ENCODE measurements at places on chromosomes 1 and 21.

GRCh38 chr1:26754086-26754874 is 33.5 kb upstream of the PIGV start:
- no peak for DNase-seq

DNA sequence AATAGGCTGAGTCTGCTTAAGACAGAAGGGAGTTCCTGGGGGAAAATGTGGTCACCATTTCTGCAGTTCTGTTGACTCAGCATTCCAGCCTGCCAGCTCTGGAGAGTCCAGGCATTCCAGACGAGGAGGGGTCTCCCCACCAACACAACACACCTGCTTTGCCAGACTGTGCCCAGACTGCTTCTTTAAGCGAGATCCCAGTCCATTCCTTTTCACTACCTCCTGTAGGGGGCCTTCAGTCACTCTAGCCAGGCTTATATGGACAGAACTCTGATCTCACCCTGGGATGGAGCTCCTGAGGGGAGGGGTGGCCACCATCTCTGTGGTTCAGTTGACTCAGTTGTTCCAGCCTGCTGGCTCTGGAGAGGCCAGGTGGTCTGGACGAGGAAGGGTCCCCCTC is 48.5 kb downstream of the UBE2U start:
- DNase-seq, result no peak

DNA sequence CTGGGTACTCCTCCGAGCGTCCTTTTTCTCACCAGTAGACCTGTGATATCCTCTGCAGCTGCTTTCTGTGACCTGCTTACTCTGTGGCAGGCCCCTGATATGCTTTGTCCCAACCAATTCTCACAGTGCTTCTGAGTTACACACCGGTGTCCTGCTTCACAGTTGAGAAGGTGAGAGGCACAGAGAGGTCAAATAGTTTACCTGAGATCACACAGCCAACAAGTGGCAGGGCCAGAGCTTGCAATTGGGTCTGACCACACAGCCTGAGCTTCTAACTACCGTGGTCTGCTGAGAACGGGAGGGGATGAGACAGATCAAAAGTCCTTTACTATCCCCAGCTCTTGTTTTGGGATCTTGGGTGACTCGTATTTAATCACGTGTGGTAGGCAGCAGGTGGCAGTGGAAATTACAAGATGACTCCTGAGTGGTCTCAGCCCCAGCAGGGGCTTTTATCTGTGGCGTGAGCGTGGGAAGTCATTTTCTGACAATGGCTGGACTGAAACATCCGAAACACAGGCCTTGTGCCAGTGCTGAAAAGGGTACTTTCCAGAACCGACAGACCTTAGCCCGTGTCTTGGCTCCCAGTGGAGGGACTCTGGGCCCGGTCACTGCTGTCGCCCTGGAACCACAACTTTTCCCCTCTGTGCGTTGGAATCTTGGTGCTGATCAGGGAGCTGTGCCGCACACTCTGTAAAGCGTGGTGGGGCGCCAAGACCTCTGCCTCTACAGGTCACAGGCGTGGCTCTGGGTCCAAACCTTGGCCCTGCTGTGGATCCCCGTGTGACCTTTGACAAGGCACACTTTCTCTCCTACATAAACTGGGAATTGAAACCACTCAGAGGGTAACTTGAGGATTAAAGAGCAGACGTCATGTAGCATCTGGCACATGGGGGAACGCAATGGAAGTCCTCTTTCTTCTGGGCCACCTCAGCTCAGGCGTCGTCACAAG is 11.9 kb downstream of the THEMIS2 start:
- no peak for DNase-seq

GRCh38 chr1:218517459-218517858 is 172.3 kb downstream of the TGFB2 start:
- DNase-seq, result no peak

- no peak for DNase-seq
Observed at GRCh38 chr1:108533351-108534083, 26.4 kb upstream of the EEIG2 start.

DNA sequence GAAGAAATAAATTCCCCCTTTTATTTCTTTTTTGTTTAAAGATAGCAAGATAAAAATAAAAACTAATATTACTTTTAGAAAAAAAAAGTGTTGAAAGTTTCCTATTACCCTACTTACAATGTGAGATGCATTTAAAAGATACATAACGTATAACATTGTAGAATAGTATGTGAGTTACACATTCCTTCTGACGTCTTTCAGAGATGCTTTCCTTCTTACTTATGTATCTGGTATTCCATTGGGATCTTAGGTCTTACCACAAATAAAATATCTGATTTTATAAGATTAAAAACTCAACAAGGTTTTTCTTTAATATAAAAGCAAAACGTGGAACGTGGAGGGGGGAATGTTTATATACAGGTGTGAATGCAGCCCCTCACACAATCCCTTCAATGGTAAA is 147.2 kb upstream of the ETS2 start:
- DNase-seq, result no peak

DNA sequence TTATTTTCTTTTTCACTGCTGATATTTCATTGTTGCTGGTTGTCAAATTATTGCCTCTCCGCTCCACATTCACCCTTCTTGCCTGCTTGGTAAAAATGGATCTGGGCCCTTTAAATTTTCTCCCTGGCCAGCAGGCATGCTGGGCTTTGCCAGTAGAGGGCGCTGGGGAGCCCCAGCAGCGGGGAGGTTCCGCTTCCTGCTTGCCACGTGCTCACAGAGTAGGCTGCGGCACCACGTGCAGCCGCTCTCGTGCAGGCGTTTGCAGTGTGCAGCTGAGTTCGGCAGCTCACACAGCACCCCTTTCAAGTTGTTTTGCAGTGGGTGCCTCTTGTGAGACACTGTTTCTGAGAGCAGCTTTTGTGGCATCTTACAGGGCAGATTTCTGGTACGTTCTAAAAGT is at the start of gene ACTL8:
Gene ACTL8, plus strand, starts transcription at position 214 of the 400 bp plus-strand sequence. CDS start 67,676 bp downstream, outside the sequence.
- DNase-seq, result no peak

Measured in stimulated activated CD8-positive, alpha-beta memory T cell treated with anti-CD3 and anti-CD28 coated beads, Interleukin-15, amount 100 ng/mL, for 24 hours (primary cell).